Activated T-cell treated with anti-CD3 and anti-CD28 coated beads, Interleukin-2, amount 50 U/mL, for 4 hours (primary cell): ENCODE measurements at places on chromosomes 2 and 18. TPM values are rescaled to one million over a fixed set of nuclear protein-coding genes. Genes with fewer than 3 reads are reported as not detected.

Gene NLRC4
- total RNA-seq = not detected

GRCh38 chr2:198756166-198756565 lies 701.6 kb downstream of the SATB2 start:
- DNase-seq = no peak

Gene CCL20
- 23.1 TPM for total RNA-seq

Gene G6PC2
- total RNA-seq = not detected

- DNase-seq = no peak
Measured at GRCh38 chr2:105344704-105345345, 7.5 kb downstream of the C2orf49 start.
